Dermis microvascular lymphatic vessel endothelial cell (primary cell): ENCODE measurements at places on chromosomes 13 and 19. TPM values are rescaled to one million over a fixed set of nuclear protein-coding genes. Genes with fewer than 3 reads are reported as not detected.

Gene SHISA2
- total RNA-seq: 1.8 and 4.0 TPM in 2 replicates

Gene RNASEH2A
- total RNA-seq: 15.0 and 16.6 TPM in 2 replicates

Gene ZNF30
- 4.1 and 5.4 TPM in 2 replicates for total RNA-seq

Gene TMEM255B
- total RNA-seq: 45.6 and 51.7 TPM in 2 replicates

Gene U2AF2
- total RNA-seq: 84.0 and 95.8 TPM in 2 replicates
